ENCODE measurements at places on chromosomes 16 and 17. TPM values are rescaled to one million over a fixed set of nuclear protein-coding genes. Genes with fewer than 3 reads are reported as not detected.

GRCh38 chr17:75914643-75915267 is 10.1 kb upstream of the MRPL38 start:
- no peak overlapping the region for H3K27ac ChIP-seq
- H3K4me1 ChIP-seq = no peaks in the 10 kb centered on the region
- no peak for DNase-seq
- H3K36me3 ChIP-seq = no peaks in the 10 kb centered on the region
- H3K4me3 ChIP-seq = no peak overlapping the region
- no peaks in the 10 kb centered on the region for H3K27me3 ChIP-seq

GRCh38 chr16:87789437-87790291 is 23.9 kb upstream of the KLHDC4 start:
- DNase-seq = peak; percentile 50
- no peaks in the 10 kb centered on the region for H3K36me3 ChIP-seq
- no peaks in the 10 kb centered on the region for H3K4me1 ChIP-seq
- H3K27ac ChIP-seq = peak overlapping the region; percentile 25

GRCh38 chr17:18381953-18382245 is 4.3 kb downstream of the EVPLL start:
- no peaks in the 10 kb centered on the region for H3K36me3 ChIP-seq
- no peak overlapping the region for H3K4me3 ChIP-seq
- no peaks in the 10 kb centered on the region for H3K4me1 ChIP-seq
- no peak for DNase-seq
- no peak overlapping the region for H3K27ac ChIP-seq
- H3K27me3 ChIP-seq = peaks cover 9% of the 10 kb centered on the region

DNA sequence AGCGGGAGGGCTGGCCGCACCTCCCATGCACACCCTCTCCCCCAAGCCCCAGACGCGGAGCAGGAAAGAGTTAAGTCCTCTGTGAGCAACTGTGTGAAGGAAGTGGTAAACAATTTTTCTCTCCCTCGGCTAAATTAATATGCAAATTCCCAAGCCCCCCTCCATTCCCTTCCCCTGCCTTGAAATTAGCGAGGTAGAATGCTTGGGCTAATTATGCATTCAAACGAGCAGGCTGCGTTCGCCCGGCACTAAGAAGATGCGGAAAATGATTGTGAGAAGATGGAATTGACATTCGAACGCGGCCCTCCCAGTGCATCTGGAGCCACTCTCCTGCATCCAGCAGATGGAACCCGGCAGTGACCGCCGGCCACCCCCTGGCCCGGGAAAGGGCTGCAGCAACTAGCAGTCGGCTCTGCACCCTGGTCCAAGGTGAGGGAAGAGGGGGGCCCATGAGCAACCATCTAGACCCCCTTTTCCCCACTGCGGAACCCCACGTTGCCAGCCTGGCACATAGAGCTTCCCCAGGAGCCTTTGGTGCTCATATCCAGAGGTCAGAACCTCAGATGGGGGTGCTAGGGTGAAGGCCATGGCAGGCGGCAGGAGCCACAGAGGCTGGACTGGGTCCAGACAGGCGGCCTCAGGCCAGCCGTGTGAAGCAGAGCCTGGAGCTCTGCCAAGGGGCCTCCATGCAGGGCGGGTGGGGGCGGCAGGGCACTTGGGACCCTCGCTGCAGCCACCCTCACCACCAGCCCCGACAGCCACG is 49.1 kb upstream of the ACSF3 start:
- H3K27ac ChIP-seq = no peak overlapping the region
- no peaks in the 10 kb centered on the region for H3K4me1 ChIP-seq
- H3K27me3 ChIP-seq = peaks cover 87% of the 10 kb centered on the region
- no peak for DNase-seq
- no peaks in the 10 kb centered on the region for H3K36me3 ChIP-seq
- H3K4me3 ChIP-seq = no peak overlapping the region

DNA sequence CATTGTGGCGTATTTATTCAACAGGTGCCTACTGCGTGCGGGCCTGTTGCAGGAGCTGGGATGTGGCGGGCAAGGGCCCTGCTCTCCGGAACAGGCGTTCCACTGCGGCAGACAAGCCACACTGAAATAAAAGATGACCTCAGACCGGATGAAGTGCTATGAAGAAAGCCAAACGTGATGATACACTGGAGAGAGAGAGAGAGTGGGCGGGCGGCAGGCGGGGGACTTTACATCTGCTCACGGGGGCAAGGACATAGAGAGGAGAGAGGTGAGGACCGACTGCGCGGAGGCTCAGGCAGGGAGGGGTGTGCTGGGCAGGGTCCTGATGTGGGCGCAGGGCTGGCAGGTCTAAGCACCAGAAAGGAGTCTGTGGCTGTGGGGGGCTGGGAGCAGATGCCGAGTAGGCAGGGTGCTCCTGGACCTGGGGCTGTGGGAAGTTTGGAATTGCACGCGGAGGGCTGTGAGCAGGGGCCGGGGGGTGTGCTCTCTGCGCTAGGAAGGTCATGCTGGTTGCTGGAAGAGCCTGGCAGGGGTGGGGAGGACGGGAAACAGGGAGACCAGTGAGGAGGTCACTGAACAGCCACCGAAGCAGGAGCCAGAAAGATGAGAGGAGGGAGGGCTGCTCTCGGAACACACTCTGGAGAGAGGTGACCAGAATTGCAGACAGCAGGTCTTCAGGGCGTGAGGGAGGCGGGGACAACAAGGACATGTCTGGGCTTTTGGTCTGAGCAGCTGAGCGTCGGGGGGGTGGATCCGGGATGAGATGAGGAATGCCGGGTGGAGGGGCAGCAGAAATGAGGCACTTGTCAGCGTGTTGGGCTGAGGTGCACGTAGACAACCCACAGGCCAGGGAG is 9.9 kb downstream of the MXRA7 start:
- H3K27ac ChIP-seq = peak overlapping the region; percentile 89
- no peaks in the 10 kb centered on the region for H3K27me3 ChIP-seq
- H3K4me3 ChIP-seq = peak overlapping the region; percentile 35
- no peaks in the 10 kb centered on the region for H3K36me3 ChIP-seq
- peaks cover 10% of the 10 kb centered on the region for H3K4me1 ChIP-seq
- DNase-seq = peak; percentile 77

GRCh38 chr16:8310816-8311215 is 279.5 kb downstream of the TMEM114 start:
- no peak for DNase-seq
- no peaks in the 10 kb centered on the region for H3K4me1 ChIP-seq
- H3K36me3 ChIP-seq = no peaks in the 10 kb centered on the region
- no peak overlapping the region for H3K27ac ChIP-seq
- H3K4me3 ChIP-seq = no peak overlapping the region

- no peaks in the 10 kb centered on the region for H3K27me3 ChIP-seq
- H3K4me1 ChIP-seq = peaks cover 17% of the 10 kb centered on the region
- H3K4me3 ChIP-seq = no peak within 1 kb of the TSS
- no peak for DNase-seq
- H3K36me3 ChIP-seq = no peaks in the 10 kb centered on the region
Measured at GRCh38 chr17:40015005-40015997, at the start of gene CSF3. Gene CSF3, plus strand, starts transcription at chr17:40015440. Its CDS starts 35 bp downstream, at chr17:40015475.

GRCh38 chr17:31136319-31136718 is 41.5 kb downstream of the NF1 start:
- no peaks in the 10 kb centered on the region for H3K4me1 ChIP-seq
- H3K27me3 ChIP-seq = no peaks in the 10 kb centered on the region
- DNase-seq = no peak
- no peaks in the 10 kb centered on the region for H3K36me3 ChIP-seq
- no peak overlapping the region for H3K27ac ChIP-seq
- H3K4me3 ChIP-seq = no peak overlapping the region

GRCh38 chr16:85126705-85127378 is 14.6 kb upstream of the CIBAR2 start:
- H3K27ac ChIP-seq = peak overlapping the region; percentile 91
- no peak for DNase-seq

DNA sequence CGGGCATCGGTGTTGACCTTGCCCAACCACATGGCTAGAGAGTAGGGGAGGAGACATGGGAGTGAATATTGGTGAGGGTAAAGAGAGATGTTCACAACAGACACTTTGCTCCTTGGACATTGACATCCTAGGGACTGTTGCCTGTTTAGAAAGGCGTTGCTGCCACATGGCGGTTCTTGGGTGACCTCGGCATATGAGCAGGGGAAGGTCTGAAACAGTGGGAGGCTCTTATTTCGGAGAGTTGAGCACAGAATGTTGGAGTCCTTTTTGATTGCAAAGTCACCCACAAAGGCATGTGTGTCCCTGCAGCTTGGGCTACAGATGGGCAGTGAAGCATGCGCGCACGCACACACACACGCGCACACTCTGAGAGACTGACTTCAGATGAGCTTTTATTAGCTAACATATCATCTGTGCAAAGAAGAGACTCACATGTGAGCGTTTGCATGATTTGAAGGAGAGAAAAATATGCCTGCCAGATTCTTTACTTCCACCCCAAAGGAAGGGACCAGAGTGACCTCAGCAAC is 104.4 kb downstream of the SHISA9 start:
- H3K27ac ChIP-seq = no peak overlapping the region
- no peaks in the 10 kb centered on the region for H3K27me3 ChIP-seq
- no peak overlapping the region for H3K4me3 ChIP-seq
- no peak for DNase-seq

- peak; percentile 79 for DNase-seq
- no peaks in the 10 kb centered on the region for H3K27me3 ChIP-seq
Measured at GRCh38 chr17:7686222-7687071, 843 bp downstream of the TP53 start.

RAD51D gene
- total RNA-seq = 10.5 TPM

TBC1D3B gene
- total RNA-seq = 1.9 TPM

CD300A gene
- 15.7 TPM for total RNA-seq

GINS3 gene
- total RNA-seq = 2.9 TPM
